Activated CD4-positive, alpha-beta T cell treated with anti-CD3 and anti-CD28 coated beads, Interleukin-2, amount 10 ng/mL, durations not matched to agents 7 days and 5 days (primary cell): ENCODE measurements at places on chromosomes 3 and 15. TPM values are rescaled to one million over a fixed set of nuclear protein-coding genes. Genes with fewer than 3 reads are reported as not detected.

GRCh38 chr3:188133646-188134045, 20.3 kb upstream of the LPP start:
- no peak for DNase-seq

DNA sequence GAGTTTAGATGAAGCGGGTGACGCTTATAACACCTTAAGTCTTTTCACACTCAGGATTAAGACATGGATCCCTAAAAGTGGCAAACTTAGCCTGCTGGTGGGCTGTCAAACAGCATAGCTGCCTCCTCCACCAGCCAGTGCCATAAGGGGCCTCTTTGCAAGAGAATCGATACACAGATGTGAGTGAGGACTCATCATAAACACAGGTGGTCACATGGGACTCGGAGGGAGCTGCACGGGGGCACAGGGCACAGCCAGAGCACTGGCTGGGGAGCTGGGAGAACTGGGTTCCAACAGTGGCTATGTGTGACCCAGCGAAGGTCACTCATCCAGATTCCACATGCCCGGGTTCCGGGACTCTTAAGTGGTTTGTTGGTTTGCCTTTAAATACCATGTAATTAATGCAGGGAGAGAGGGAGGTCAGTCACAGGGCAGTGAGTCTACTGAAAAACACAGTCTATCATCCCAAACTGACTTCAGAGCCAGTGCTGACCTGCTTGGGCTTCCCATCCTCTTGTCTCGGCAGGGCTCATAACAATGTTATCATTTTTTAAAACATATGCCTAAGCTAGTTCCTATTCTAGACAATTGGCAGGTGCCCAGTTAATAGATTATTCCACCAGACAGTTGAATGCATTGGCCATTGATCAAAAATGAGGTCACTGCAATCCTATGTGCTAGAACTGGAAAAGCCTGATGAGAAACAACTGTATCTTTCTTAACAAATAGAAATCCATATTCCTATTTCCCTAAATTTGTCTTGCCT, 51.8 kb downstream of the SLC12A8 start:
- no peak for DNase-seq

The CLSTN2 gene
- not detected for total RNA-seq

DNA sequence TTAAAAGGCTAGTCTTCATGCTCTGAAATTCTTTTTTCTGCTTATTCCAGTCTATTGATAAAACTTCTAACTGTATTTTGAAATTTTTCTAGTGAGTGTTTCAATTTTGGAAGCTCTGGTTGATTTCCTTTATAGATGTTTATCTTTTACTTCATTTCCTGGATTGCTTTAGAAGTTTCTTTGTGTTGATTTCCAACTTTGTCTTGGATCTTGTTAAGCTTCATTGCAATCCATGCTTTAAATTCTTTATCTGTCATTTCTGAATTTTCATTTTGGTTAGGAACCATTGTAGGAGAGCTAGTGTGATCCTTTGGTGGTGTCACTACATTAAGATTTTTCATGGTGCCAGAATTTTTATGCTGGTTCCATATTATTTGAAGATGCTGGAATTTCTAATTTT, 105.2 kb upstream of the DCBLD2 start:
- no peak for DNase-seq

- DNase-seq: no peak
Measured at GRCh38 chr3:165518346-165518745, 318.9 kb downstream of the BCHE start.

DNA sequence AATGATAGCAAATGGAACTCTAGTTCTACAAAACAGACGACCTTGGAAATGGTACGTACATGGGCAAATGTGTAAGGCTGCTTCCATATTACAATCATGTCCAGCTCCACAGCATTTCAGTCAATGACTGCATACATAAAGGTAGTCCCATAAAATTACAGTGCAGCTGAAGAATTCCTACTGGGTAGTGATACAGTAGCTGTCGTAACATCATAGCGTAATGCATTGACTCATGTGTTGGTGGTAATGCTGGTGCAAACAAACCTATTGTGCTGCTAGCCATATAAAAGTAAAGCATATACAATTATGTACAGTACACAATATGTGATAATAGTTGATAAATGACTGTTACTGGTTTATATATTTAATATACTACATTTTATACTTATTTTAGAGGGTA, 18.5 kb downstream of the TTC23 start:
- no peak for DNase-seq

DNA sequence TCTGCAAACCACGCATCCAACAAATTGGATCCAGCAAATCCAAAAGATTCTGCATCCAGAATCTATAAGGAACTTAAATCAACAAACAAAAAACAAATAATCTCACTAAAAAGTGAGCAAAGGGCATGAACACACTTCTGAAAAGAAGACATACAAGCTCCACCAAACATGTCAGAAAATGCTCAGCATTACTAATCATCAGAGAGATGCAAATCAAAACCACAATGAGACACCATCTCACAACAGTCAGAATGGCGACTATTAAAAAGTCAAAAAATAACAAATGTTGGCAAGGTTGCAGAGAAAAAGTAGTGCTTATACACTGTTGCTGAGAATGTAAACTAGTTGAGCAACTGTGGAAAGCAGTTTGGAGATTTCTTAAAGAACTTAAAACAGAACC, 21.6 kb upstream of the SLC25A36 start:
- DNase-seq: no peak

The ZBBX gene
- total RNA-seq: not detected

The GP5 gene
- 1.3 TPM for total RNA-seq

- DNase-seq: no peak
Measured at GRCh38 chr3:43695443-43695842, 4.7 kb downstream of the ABHD5 start.

The RASL12 gene
- not detected for total RNA-seq

DNA sequence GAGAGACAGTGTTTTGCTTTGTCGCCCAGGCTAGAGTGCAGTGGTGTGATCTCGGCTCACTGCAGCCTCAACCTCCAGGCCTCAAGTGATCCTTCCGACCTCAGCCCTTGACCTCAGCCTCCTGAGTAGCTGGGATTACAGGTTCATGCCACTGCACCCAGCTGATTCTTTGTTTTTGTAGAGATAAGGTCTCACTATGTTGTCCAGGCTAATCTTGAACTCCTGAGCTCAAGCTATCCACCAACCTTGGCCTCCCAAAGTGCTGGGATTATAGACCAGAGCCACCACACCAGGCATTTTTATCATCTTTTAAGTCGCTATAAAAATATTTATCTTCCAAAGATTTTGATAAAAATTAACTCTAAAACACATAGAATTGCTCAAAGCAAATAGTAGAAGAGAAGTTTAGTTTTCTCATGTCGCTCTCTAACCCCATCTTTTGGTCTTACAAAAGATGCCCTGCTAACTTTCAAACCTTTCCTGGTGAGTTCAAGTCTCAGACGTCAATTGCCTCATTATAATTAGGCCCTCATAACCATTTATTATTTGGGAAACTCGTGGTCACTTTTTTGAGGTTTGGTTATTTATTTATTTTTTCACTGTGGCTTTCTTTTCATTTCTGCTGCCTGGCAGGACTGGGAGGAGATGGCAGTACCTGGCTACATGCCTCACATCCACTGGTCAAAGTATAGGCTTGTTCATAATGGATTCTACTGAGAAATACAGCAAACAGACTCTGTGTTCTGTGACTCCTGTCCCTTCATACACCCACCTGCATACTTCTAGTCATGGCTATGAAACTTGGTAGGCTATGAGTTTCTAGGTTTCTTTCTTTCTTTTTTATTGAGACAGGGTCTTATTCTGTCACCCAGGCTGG, 48.3 kb upstream of the DPPA4 start:
- no peak for DNase-seq

GRCh38 chr3:128260275-128260674, 107.0 kb downstream of the EEFSEC start:
- no peak for DNase-seq

- DNase-seq: no peak
Measured at GRCh38 chr3:21055015-21055414, 696.0 kb downstream of the ZNF385D start.

DNA sequence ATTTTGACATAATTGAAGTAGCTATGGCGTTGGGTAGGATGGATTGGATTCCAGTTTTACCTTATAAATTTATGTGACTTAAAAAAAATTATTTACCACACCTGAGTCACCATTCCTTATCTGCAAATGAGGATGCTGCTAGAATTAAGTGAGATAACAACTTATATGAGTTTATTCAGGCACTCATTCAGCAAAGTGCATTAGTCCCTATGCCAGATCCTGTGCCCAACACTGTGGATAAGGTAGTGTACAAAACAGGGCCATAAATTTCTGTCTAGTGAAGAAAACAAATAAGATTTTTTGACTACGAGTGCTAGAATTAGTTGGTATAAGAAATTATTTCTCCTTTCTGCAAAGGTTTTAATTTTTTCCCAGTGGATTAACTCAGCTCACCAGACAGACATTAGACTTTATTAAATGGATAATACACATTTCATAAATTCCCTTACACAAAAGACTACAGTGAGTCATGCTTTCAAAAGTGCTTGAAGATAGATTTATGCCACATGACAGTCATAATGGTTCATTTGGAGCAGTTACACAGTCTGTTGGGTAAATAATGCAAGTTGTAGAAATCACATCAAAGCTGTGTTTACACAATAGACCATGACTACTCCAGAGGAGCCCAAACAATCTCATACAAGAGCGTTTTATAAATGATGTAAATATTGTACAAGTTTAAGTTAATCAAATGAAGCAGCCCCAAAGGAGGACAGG, 129.9 kb upstream of the TGFBR2 start:
- DNase-seq: no peak

DNA sequence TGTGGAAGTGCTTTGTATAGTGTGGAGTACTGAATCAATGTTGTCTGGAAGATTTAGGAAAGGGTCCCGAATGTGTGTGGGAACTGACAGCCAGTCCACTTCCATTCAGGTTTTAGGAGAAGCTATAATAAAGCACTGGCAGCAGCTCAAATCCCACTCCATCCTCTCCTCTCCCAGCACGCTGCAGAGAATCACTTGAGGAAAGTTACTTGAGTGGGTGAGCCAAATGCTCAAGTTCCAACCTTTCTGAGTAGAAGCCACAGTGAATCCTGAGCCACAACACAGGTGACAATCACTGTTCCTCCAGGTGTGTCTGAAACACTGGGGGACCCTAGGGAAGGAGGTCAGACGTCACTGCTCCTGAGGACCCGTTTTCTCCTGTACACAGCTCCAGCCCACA, 106.5 kb downstream of the TIGIT start:
- DNase-seq: no peak

The EFCC1 gene
- not detected for total RNA-seq

- peak; percentile 63 for DNase-seq
Measured at GRCh38 chr3:16512435-16513140, 911 bp downstream of the RFTN1 start.

- DNase-seq: no peak
Measured at GRCh38 chr15:66359740-66360139, 3.3 kb upstream of the TIPIN start.

DNA sequence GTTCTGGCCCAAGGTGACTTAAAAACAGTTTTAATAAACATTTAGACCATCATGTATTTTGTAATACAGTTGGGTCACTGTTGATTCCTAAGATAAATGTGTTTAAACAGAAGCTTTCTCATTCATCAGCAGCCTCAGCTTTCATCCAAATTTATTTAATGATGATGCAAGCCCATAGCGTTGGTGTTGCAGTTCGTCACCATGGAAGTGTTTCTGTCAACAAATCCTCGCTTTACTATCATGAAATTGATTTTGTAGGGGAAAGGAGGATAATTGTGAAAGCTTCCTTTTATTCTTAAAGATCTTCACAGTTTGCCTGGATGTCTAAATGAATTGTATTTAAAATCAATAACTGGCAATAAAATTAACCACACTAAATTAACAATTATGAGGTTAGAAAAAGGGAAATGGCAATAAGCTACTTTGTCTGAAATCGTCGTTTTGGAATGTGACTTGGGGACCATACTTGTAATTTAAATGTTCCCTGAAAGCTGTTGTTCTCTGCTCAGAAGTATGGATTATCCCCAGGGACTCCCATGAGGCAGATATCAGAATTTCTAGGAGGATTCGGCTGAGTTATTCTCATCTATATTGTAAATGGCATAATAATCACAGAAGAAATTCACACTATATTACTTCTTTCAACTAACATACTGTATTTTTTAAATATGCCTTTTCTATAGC, 29.0 kb downstream of the CMSS1 start:
- no peak for DNase-seq

The DAZL gene
- total RNA-seq: not detected

The SUSD5 gene
- not detected for total RNA-seq

DNA sequence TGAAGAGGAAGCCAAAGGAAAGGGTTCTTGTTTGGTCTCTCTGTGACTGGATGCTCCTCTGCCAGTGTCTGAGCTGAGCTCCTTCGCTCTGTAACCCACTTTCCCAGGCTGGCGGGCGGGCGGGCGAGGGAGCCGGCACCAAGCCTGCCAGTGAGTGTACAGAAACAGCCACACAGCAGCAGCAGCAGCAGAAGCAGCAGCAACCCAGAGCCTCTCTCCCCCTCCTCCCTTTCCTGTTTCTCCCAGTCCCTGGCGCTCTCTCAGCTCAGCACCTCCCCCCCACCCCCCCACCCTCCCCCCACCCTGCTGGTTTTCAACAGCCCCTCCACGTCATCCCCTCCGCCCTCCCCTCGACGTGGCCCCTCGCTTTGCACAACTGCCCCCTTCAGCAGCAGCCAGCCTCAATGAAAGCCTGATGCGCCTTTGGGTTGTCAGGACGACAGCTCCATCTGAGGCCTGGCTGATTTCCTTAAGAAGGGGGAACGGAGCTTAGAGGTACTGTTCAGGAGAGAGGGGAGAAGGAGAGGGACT, at the start of gene LSAMP:
LSAMP (minus strand) TSS at position 177 of the 531 bp plus-strand sequence.
- no peak for DNase-seq

GRCh38 chr3:64224826-64225610, at the start of gene PRICKLE2:
TSS of gene PRICKLE2 (minus strand) at chr3:64225466. CDS start at chr3:64198927, 26,539 bp downstream.
- no peak for DNase-seq

The BFSP2 gene
- 0.33 TPM for total RNA-seq

DNA sequence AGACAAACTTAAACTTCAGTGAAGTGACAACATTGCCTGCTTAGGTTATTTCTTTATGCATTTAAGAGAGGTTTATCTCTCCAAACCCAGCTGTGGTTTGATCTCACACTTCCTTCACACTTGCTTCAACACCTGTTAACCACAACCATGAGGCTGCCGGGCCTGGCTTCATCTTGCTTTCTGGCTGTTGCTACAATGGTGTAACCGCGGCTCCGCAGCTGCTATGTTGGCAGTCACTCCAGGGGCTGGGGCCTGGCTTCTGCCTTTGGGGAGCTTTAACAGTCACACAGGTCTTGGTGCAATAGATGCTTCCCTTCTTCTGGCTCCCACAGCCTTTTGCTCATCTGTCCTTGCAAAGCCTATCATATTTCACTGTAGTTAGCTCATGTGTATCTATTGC, 72.9 kb upstream of the MNS1 start:
- DNase-seq: peak; percentile 76

The GABRR3 gene
- not detected for total RNA-seq

- DNase-seq: no peak
Measured at GRCh38 chr3:53531749-53532148, 37.3 kb downstream of the CACNA1D start.

GRCh38 chr3:13687517-13687943, 138.6 kb downstream of the FBLN2 start:
- no peak for DNase-seq

- DNase-seq: peak; percentile 79
Measured at GRCh38 chr3:12994607-12995388, 78.4 kb downstream of the IQSEC1 start.
